Esophagus muscularis mucosa (tissue), 4 donors: ENCODE measurements at places on chromosomes 16 and 17. TPM values are rescaled to one million over a fixed set of nuclear protein-coding genes. Genes with fewer than 3 reads are reported as not detected.

The AIPL1 gene
- total RNA-seq, result not detected

GRCh38 chr17:34366010-34366409, 3.0 kb upstream of the CCL1 start:
- peaks cover 29% of the 10 kb centered on the region for H3K27me3 ChIP-seq
- no peaks in the 10 kb centered on the region for H3K36me3 ChIP-seq
- H3K27ac ChIP-seq, result no peak overlapping the region
- no peaks in the 10 kb centered on the region for H3K4me1 ChIP-seq
- no peak overlapping the region for H3K4me3 ChIP-seq
- peak; percentile 70 for DNase-seq

DNA sequence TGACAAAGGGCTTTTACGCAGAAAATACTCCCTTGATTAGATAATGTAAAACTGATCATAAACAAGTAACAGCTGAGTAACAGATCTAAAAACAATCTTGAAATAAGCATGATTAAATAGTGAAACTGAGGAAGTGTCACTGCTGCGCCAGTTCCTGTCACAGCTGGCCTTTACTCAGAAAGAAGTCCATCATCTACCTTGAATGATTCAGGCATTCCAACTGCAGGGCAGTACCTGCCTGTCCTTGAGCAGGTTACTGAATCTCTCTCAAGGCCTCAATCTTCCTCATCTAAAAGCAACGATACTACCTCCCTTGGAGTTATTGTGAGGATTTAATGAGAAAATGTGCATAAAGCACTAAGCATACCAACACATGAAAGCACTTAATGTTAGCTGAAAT, 12.7 kb downstream of the PHLPP2 start:
- H3K27ac ChIP-seq, result no peak overlapping the region
- no peaks in the 10 kb centered on the region for H3K27me3 ChIP-seq
- DNase-seq, result no peak
- no peak overlapping the region for H3K4me3 ChIP-seq
- peaks cover 21% of the 10 kb centered on the region for H3K36me3 ChIP-seq
- H3K4me1 ChIP-seq, result no peaks in the 10 kb centered on the region

The CMTM2 gene
- total RNA-seq, result 1.8 TPM

The SLC52A1 gene
- not detected for total RNA-seq

DNA sequence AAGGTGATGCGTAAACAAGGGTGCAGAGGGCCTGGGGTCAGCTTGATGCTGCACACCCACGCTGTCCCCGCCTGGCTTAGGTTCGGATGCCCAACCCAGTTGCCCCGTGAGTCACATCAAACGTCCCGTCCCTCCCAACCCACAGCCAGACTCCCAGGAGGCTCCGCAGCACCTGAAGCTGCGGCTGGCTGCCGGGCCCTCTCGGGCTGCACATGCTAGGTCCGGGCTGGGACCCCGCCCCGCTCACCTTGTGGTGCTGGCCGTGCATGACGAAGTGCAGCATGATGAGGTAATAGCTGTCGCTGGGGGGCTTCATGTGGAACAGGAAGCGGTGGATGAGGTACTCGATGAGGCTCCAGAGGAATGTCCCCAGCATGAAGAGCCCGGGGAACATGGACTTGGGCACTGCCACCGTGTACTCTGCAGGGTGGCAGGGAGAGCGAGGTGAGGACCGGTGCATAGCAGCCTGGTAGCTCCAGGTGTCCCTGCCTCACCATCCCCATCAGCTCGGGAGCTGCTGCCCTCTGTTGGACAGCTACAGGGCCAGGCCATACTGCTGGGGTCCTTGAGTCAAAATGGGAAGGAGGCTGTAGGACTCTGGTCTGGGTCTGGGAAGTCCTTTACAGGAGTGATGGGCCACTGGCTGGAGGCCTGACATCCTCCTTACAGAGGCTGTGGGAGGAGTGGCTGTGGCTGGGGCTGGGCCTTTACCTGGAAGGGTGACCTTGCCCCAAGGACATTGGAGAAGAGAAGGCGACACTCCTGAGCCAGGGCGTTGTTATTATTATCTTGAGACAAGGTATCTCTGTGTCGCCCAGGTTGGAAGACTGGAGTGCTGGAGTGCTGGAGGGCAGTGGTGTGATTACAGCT, 18.3 kb upstream of the MLKL start:
- H3K4me1 ChIP-seq, result no peaks in the 10 kb centered on the region
- no peak overlapping the region for H3K27ac ChIP-seq
- H3K4me3 ChIP-seq, result no peak overlapping the region
- no peaks in the 10 kb centered on the region for H3K27me3 ChIP-seq
- DNase-seq, result no peak

The USP6 gene
- 2.9 TPM for total RNA-seq

DNA sequence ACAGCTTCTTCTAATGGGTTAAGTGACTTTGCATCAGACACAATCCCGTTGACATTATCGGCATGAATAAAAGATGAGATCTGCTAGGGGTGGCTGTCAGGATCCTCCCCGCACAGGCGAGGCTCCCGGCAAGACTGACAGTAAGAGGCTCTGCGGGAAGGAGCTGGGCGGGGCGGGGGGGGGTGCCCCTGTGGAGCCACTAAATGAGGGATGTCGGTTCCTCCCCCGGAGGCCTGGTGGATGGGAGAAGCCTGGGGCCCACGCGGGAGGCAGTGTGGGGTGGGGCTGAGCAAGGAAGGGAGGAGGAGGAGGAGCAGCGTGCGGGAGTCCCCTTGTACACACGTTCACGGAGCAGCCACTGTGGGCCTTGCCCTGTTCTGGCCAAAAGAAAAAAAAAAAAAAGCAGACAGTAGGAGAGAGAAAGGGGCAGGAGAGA, 190.9 kb upstream of the GSE1 start:
- DNase-seq, result no peak
- no peaks in the 10 kb centered on the region for H3K27me3 ChIP-seq
- peaks cover 20% of the 10 kb centered on the region for H3K4me1 ChIP-seq
- H3K4me3 ChIP-seq, result no peak overlapping the region

GRCh38 chr16:80527297-80527696, 13.5 kb upstream of the DYNLRB2 start:
- H3K27me3 ChIP-seq, result no peaks in the 10 kb centered on the region
- H3K36me3 ChIP-seq, result no peaks in the 10 kb centered on the region
- no peak overlapping the region for H3K27ac ChIP-seq
- DNase-seq, result no peak
- peaks cover 3% of the 10 kb centered on the region for H3K4me1 ChIP-seq

DNA sequence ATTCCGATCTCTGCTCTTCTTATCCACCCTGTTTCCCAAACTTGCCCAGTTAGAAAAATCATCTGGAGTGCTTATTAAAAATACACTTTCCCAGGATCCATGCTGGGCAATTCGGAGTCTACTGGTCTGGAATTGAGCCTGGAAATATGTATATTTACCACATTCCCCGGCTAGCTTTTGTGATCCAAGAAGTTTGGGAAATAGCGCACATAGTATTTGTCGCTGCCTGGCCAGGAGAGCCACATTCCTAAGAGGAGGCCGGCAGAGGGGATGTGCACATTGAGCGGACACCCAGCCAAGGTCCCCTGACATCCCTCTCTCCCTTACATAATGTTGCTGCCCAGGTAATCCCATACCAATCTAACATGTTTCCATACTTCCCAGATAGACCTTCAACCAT, 62.1 kb upstream of the TMEM97 start:
- H3K4me1 ChIP-seq, result peaks cover 2% of the 10 kb centered on the region
- H3K27ac ChIP-seq, result no peak overlapping the region
- no peak overlapping the region for H3K4me3 ChIP-seq
- no peaks in the 10 kb centered on the region for H3K36me3 ChIP-seq

DNA sequence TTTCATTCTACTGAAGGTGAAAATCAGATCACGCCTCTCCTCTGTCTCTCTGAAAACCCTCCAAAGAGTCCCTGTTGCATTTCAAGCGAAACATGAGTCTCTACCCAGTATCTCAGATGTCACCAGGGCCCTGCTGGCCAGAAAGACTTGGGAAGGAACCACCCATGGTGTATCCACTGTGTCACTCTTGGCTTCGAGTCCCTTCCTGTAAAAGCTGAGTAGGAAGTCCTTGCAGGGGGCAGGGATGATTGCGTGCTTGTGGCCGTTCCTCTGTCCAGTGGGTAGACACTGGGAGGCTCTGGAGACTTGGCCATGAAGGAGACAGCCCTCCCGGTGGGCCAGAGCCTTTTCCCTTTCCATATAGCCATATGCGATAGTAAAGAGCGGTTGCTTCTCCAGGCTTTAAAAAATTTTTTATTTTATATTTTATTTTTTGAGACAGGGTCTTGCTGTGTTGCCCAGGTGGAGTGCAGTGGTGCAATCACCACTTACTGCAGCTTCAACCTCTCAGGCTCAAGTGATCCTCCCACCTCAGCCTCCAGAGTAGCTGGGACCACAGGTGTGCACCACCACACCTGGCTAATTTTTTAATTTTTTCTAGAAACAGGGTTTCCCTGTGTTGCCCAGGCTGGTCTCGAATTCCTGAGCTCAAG, 19.0 kb upstream of the RMI2 start:
- peaks cover 21% of the 10 kb centered on the region for H3K4me1 ChIP-seq
- no peaks in the 10 kb centered on the region for H3K27me3 ChIP-seq
- H3K27ac ChIP-seq, result no peak overlapping the region
- no peak for DNase-seq
- no peaks in the 10 kb centered on the region for H3K36me3 ChIP-seq

DNA sequence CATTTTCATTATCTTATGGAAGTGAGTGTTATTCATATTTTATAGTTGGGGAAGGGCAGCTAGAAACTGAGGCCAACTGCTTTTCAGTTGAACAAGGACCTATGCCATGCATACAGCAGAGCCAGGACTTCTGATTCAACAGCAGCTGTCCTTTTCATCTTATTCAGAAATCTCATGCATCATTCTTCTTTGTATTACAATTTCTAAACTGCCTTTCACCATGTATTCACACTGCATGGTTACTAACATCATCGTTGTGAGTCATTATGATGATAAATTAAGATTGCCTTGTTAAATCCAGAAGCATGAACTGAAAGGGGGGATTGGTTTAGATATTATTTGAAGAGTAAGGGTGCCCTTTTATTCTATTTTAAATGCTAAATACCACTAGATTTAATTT, 1470.1 kb upstream of the GOT2 start:
- no peak overlapping the region for H3K27ac ChIP-seq
- no peaks in the 10 kb centered on the region for H3K27me3 ChIP-seq
- no peak for DNase-seq
- no peaks in the 10 kb centered on the region for H3K4me1 ChIP-seq

DNA sequence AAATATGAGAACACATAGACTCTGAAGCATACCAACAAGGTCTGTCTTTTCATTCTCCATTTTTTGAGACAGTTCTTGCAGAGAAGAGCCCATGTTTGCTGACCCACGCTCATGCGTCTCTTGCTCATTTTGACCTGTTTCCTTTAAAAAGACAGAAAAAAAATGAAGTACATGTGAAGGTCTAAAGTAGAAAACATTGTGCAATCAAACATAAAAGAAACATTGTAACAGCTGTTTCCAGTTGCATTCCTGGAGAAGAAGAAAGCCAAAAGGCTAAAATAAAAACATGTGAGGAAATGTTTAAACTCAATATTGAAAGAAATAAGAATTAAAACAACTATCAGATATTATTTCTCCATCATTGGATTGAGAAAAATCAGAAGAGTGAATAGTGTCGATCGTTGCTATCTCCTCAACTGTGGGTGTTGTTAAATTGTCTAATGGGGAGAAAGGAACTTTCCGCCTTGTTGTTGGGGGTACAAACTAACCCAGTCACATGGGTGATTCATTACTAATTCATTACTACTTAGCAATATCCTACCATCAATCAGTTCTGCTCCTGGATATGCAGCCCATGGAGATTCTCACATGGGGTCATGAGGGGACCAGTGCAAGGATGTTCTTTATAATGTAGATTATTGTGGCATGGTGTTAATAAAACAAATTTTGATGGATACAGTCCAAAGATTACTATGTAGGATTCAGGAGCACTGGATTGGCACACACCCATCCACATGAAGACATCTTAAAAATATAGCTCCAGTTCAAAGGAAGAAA, 9.5 kb downstream of the ABCA9 start:
- no peaks in the 10 kb centered on the region for H3K27me3 ChIP-seq
- no peaks in the 10 kb centered on the region for H3K4me1 ChIP-seq
- H3K4me3 ChIP-seq, result no peak overlapping the region
- no peaks in the 10 kb centered on the region for H3K36me3 ChIP-seq
- H3K27ac ChIP-seq, result no peak overlapping the region
- DNase-seq, result no peak

DNA sequence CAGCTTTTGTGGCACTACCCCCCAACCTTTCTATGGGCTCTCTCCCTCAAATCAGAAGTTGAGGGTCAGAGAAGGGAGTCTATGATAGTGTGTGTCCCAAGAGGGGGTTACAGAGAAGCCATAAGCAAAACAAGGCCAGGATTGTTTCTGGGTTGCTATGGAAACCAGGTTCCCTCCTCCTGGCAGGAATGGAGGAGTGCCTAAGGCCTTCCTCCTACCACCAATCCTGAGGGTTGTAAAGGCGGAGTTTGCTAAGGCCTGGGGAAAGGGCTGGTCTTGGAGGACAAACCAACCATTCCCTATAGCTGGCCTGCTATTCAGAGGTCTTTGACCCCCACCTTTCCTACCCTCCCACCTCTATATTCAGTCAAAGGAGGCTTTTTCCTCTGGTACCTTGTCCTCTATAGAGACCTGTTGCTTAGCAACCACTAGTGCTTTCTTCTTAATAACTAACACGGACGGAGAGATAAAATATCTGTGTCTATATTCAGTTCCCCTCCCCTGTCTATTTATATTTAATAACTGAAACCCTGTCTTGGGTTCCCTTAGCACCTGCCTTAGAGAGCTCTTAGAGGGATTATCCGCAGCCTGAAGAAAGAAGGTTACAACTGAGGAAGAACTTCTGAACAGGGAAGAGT, 43.4 kb downstream of the NEUROD2 start:
- H3K4me3 ChIP-seq, result no peak overlapping the region
- H3K27ac ChIP-seq, result no peak overlapping the region
- no peaks in the 10 kb centered on the region for H3K27me3 ChIP-seq
- DNase-seq, result no peak

The KLHL10 gene
- total RNA-seq, result 1.7 TPM

The ITGB3 gene
- 59.3 TPM for total RNA-seq

The FBXW10 gene
- not detected for total RNA-seq

- H3K27me3 ChIP-seq, result no peaks in the 10 kb centered on the region
- no peak overlapping the region for H3K4me3 ChIP-seq
- no peak for DNase-seq
- peaks cover 36% of the 10 kb centered on the region for H3K4me1 ChIP-seq
Observed at GRCh38 chr16:31038993-31039392, 5.6 kb downstream of the STX4 start.

GRCh38 chr17:55582897-55583296, 71.6 kb upstream of the SMIM36 start:
- no peaks in the 10 kb centered on the region for H3K36me3 ChIP-seq
- H3K27me3 ChIP-seq, result no peaks in the 10 kb centered on the region
- DNase-seq, result no peak

The MAF gene
- total RNA-seq, result 55.1 TPM

- H3K36me3 ChIP-seq, result peaks cover 33% of the 10 kb centered on the region
- H3K27me3 ChIP-seq, result peaks cover 16% of the 10 kb centered on the region
- DNase-seq, result no peak
- H3K27ac ChIP-seq, result no peak overlapping the region
Observed at GRCh38 chr17:5110816-5111215, 862 bp downstream of the ZNF232 start.

The RNF222 gene
- not detected for total RNA-seq

- peaks cover 21% of the 10 kb centered on the region for H3K4me1 ChIP-seq
- H3K36me3 ChIP-seq, result peaks cover 21% of the 10 kb centered on the region
- no peak overlapping the region for H3K4me3 ChIP-seq
- peak overlapping the region; percentile 49 for H3K27ac ChIP-seq
Observed at GRCh38 chr16:15885560-15886001, 2.8 kb downstream of the CEP20 start.

- H3K27me3 ChIP-seq, result no peaks in the 10 kb centered on the region
- peaks cover 13% of the 10 kb centered on the region for H3K36me3 ChIP-seq
- DNase-seq, result no peak
- H3K4me3 ChIP-seq, result no peak overlapping the region
Observed at GRCh38 chr16:87854907-87855683, 14.2 kb downstream of the SLC7A5 start.

The ABCA3 gene
- 11.4 TPM for total RNA-seq
